ENCODE measurements at places on chromosomes 13 and 19. TPM values are rescaled to one million over a fixed set of nuclear protein-coding genes. Genes with fewer than 3 reads are reported as not detected.

PHF11 gene
- total RNA-seq: 8.8 TPM

ANGPTL8 gene
- not detected for total RNA-seq

PSG7 gene
- total RNA-seq: not detected

OR10H1 gene
- not detected for total RNA-seq

C1QTNF9 gene
- total RNA-seq: not detected

All from pulmonary artery endothelial cell (primary cell).